ENCODE measurements at places on chromosomes 13 and 19.
A peak's percentile ranks its signal among the peaks of the same experiment; 100 is the strongest.

GRCh38 chr13:44759384-44760360, 183.5 kb upstream of the TSC22D1 start:
- no peak overlapping the region for H3K4me3 ChIP-seq
- H3K4me1 ChIP-seq: peaks cover 83% of the 10 kb centered on the region
- H3K27ac ChIP-seq: peak overlapping the region; percentile 89
- H3K27me3 ChIP-seq: no peaks in the 10 kb centered on the region
- H3K36me3 ChIP-seq: no peaks in the 10 kb centered on the region

DNA sequence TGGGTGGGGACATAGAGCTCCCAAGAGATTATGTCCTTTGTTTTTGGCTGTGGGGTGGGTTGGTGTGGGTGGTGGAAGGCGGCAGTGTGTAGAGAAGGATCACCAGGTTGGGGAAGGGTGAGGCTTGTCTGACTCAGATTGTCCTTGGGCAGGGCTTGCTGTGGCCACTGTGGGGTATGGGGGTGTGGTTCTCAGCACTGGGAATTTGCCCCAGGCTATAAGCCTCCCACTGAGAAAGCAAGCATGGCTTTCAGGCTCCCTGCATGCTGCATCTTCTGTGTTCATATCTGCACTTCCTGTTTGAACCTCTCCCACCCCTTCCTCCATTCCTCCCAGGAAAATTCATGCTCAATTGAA, 34.9 kb downstream of the DNAJC15 start:
- H3K4me1 ChIP-seq: peaks cover 33% of the 10 kb centered on the region
- no peaks in the 10 kb centered on the region for H3K36me3 ChIP-seq
- DNase-seq: peak; percentile 62
- no peaks in the 10 kb centered on the region for H3K27me3 ChIP-seq

DNA sequence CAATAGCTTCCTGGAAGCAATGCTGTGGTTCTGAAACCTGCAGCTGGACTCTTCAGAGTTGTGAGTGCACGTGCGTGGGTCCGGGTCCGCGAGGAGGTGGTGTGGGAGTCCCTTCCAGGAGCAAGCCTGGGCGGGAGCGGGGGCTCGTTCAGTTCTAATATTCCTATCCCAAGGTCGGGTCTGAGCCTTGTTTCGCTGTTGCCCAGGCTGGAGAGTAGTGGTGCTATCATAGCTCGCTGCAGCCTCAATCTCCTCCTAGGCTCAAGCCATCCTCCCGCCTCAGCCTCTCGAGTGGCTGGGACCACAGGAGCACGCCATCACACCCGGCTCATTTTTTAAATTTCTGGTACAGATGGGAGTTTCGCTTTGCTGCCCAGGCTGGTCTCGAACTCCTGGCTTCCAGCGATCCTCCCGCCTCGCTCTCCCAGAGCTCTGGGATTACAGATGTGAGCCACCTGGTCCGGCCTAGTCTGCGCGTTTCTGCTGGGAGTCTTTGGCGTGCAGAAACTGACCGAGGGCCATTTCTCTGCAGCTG, 625 bp downstream of the ZFP82 start:
- H3K4me1 ChIP-seq: peaks cover 22% of the 10 kb centered on the region
- H3K36me3 ChIP-seq: peaks cover 13% of the 10 kb centered on the region
- no peak for DNase-seq
- peak overlapping the region; percentile 83 for H3K27ac ChIP-seq

- no peak for DNase-seq
- H3K27me3 ChIP-seq: no peaks in the 10 kb centered on the region
- no peak overlapping the region for H3K27ac ChIP-seq
- no peak overlapping the region for H3K4me3 ChIP-seq
Observed at GRCh38 chr13:109496216-109496615, 290.2 kb downstream of the IRS2 start.

- peaks cover 77% of the 10 kb centered on the region for H3K4me1 ChIP-seq
- H3K4me3 ChIP-seq: no peak overlapping the region
- no peak for DNase-seq
- H3K27me3 ChIP-seq: no peaks in the 10 kb centered on the region
Observed at GRCh38 chr13:46656786-46657185, 103.8 kb downstream of the LRCH1 start.

DNA sequence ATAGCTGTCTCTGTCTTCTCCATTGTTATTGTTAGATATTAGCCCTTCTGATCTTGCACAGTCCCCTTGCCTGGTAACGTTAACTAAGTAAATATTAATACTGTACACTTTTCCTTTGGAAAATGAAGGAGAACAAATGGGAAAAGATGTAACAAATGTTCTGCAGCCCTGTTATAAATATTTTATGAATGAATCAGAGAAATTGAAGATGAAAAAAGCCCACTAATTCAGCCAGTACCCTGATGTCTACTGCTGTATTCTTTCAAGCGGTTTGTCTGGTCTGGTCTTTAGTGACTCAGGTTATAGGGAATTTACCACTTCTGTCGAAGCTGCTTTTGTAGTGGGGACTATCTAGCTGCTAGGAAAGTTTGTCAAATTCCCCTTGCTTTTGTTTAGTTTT, 121.0 kb downstream of the COG6 start:
- H3K27me3 ChIP-seq: no peaks in the 10 kb centered on the region
- H3K27ac ChIP-seq: no peak overlapping the region
- DNase-seq: no peak
- no peaks in the 10 kb centered on the region for H3K4me1 ChIP-seq
- no peaks in the 10 kb centered on the region for H3K36me3 ChIP-seq
- H3K4me3 ChIP-seq: no peak overlapping the region

DNA sequence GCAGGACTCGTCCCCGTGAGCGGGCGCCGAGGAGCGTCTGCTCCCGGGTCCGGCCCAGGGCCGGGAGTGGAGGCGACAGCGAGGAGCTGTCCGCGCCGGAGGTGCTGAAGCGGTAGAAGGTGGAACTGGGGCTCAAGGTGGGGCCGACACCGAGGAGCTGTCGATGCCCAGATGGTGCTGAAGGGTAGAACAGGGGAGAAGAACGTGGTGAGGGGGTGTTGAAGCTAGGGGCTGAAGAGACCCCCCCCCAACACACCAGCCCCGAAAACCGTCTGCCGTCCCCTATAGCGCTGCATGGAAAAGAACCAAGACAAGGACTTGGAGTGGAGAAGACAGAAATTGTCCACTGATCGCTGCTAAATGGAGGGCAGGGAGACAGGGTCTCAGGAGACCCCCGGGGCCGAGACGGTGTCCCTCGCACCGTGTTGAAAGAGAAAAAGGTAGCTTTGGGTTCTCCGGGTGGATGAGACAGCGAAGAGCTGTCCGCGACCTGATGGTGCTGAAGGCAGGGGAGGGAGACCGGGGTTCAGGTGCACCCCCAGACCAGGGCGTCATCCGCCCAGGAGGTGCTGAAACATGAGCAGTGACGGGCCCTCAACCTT, 7.1 kb upstream of the PDE4C start:
- H3K4me1 ChIP-seq: no peaks in the 10 kb centered on the region
- no peaks in the 10 kb centered on the region for H3K36me3 ChIP-seq
- no peak overlapping the region for H3K4me3 ChIP-seq
- no peak overlapping the region for H3K27ac ChIP-seq
- H3K27me3 ChIP-seq: peaks cover 88% of the 10 kb centered on the region

- no peaks in the 10 kb centered on the region for H3K36me3 ChIP-seq
- H3K27me3 ChIP-seq: peaks cover 14% of the 10 kb centered on the region
- H3K27ac ChIP-seq: no peak overlapping the region
- peaks cover 8% of the 10 kb centered on the region for H3K4me1 ChIP-seq
Observed at GRCh38 chr13:76969488-76970365, 21.4 kb downstream of the ACOD1 start.

DNA sequence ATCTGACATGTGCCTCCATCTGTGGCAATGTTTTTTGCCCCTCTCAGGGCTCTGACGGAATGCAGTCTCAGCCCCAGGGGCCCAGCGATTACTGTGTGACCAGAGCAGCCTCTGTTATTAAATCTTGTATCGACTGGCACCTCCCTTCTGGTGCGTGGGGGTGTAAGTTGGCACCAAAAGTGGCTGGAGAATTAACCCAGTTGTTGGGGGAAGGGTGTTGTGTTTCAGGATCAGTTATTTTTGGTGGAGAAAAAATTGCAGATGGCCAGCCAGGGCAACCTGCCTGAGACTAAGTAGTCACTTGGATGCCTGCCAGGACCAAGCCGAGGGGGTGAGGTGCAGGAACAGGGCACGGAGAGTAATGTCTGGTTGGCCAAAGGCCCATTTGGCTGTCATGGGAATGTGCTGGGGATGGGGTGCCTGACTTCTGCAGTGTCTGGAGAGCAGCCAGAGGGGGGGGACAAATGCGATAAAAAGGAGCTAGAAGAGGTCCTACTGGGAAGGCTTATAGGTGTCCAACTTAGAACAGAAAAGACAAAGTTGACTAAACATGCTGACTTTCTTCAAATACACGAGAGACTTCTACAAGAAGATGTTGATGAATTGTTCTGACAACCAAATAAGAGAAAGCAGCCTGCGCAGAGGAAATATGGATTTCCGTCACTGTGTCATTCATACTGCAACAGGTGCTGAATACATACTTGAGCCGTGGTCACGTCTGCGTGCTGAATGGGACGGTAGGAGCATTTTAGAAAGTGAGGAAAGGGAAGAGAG, 69.8 kb downstream of the SIAH3 start:
- no peak overlapping the region for H3K4me3 ChIP-seq
- peak; percentile 63 for DNase-seq
- no peaks in the 10 kb centered on the region for H3K27me3 ChIP-seq
- peaks cover 22% of the 10 kb centered on the region for H3K4me1 ChIP-seq

GRCh38 chr13:109782066-109782822, 4.1 kb downstream of the IRS2 start:
- H3K36me3 ChIP-seq: peaks cover 35% of the 10 kb centered on the region
- peaks cover 48% of the 10 kb centered on the region for H3K4me1 ChIP-seq
- H3K27ac ChIP-seq: peak overlapping the region; percentile 77
- H3K27me3 ChIP-seq: no peaks in the 10 kb centered on the region
- no peak for DNase-seq
- H3K4me3 ChIP-seq: peak overlapping the region; percentile 77

DNA sequence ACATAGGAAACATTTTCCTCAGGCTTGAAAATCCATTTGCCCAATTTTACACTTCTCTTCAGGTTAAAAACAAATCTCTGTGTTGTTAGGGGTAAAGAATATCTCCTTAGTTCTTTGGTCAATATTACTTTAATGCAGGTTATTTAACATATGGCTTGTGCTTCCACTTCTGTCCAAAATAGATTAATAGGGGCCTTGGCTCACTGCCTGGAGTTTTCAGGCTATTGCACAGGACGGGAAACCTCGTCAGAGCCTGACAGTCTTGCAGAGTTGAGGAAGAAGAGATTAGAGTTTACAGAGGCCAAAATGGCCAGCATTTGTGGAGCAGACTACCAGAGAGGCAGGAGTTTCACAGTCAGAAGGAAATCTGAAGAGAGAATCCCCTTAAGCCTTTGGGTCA, 863.9 kb upstream of the GPC6 start:
- H3K36me3 ChIP-seq: no peaks in the 10 kb centered on the region
- DNase-seq: peak; percentile 84
- no peak overlapping the region for H3K4me3 ChIP-seq
- no peaks in the 10 kb centered on the region for H3K27me3 ChIP-seq
- H3K27ac ChIP-seq: no peak overlapping the region
- H3K4me1 ChIP-seq: no peaks in the 10 kb centered on the region

DNA sequence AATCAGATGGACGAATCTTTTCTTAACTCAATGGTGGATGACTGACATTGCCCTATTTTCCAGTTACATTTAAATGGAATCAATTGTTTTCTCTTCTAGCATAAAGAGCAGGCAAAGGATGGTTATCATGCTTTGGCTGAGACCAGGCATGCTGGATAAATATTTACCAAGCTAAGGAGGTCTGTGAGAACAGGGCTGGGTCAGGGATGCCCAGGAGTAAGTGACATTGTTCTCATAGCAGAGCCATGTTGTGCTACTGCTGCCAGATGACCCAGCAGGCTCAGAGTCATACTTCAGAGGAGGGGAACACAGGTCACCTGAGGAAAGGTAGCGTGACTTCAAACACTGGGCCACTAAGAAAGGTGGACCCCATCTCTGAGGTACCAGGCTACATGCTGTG, 116.0 kb upstream of the RNF113B start:
- peaks cover 22% of the 10 kb centered on the region for H3K4me1 ChIP-seq
- peak; percentile 66 for DNase-seq
- no peaks in the 10 kb centered on the region for H3K27me3 ChIP-seq
- no peaks in the 10 kb centered on the region for H3K36me3 ChIP-seq
- H3K4me3 ChIP-seq: no peak overlapping the region
- peak overlapping the region; percentile 13 for H3K27ac ChIP-seq

DNA sequence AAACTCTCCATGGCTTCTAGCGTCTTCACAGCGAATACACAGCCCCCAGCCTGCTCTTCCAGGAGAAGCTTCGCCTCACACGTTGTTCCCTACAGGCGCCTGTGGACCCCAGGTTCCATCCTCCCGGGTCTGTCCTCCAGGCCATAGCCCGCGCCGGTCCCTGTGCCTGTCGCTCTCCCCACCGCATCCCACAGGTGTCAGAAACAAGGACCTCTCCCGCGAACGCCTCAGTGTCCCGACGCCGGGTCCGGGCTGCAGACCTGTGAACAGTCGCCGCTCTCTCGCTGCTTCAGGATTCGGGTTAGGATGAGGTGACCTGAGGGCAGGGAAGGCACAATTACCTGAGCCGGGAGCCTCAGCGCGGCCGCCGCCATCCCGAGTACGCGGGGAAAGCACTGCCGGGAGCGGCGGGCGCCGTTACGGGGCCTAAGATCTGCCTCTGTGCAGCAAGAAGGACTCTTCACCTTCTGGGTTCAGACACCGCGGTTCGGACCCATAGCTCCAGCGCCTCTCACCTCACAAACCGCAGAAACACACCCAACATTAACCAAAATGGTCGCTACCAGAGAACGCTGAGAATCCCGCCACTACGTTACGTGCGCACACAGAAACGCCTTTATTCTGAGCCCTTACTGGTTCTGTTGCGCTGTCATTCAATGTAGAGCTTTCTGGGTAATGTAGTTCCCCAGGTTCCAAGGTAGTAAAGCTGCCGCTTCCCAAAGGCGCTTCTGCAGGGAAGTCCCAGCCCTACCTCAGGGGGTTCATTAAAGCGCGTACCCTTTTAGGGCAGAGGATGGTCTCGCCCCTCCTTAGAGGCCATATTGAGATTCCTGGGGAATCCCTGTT, at the start of gene ZNF418:
ZNF418 (minus strand) TSS at position 583 of the 846 bp plus-strand sequence. CDS start 1,580 bp downstream, outside the sequence.
- peaks cover 6% of the 10 kb centered on the region for H3K4me1 ChIP-seq
- H3K27ac ChIP-seq: peak within 1 kb of the TSS; percentile 52
- DNase-seq: peak; percentile 95
- H3K27me3 ChIP-seq: no peaks in the 10 kb centered on the region
- peaks cover 13% of the 10 kb centered on the region for H3K36me3 ChIP-seq

Data from stomach (tissue), 19 donors.